ENCODE measurements at places on chromosomes 5 and 9.

GRCh38 chr5:109351988-109352864, 57.5 kb downstream of the PJA2 start:
- no peak for DNase-seq

- DNase-seq, result no peak
Observed at GRCh38 chr9:126565336-126566128, 48.2 kb upstream of the LMX1B start.

- no peak for DNase-seq
Observed at GRCh38 chr5:112086740-112087139, 329.7 kb upstream of the NREP start.

DNA sequence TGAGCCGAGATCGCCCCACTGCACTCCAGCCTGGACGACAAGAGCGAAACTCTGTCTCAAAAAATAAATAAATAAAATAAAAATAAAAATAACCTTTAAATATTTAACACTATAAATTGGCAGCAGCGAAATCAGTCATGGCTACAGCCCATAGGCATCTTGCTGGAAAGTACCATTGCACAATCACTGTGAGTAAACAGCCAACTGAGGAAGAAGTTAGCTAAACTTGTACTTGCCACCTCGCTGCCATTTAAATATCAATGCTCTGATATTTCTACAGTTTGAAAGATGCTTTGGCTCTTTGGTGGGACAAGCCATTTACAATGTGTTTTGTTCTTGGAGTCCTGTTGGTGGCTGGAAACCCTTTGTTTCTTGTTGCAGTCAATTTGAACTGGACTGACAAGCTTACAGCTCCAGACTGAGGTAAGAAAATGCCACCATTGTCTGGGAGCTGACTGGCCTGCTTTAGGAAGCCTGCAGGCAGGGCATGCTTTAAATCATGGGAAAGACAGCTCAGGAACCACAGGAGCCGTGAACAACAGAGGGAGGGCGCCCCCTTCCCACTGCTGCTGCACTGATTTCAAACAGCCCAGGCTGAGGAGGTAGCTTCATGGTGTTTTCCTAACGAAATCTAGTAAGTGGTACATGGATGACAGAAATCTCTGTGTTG, 322.8 kb upstream of the RFX3 start:
- DNase-seq, result no peak

All from stimulated activated CD4-positive, alpha-beta T cell treated with anti-CD3 and anti-CD28 coated beads, Interleukin-4, amount 100 ng/mL, for 4 hours (primary cell).